ENCODE measurements at places on chromosomes 1 and 21.

- DNase-seq, result no peak
These were observed 87.2 kb upstream of the CNIH3 start for GRCh38 chr1:224528900-224529299.

- DNase-seq, result no peak
These were observed 105.6 kb downstream of the PLPP3 start for GRCh38 chr1:56473582-56474270.

GRCh38 chr1:194209920-194210319 is 1023.5 kb upstream of the B3GALT2 start:
- DNase-seq, result no peak

GRCh38 chr1:3015269-3015635 is 6.0 kb upstream of the ACTRT2 start:
- DNase-seq, result no peak

- no peak for DNase-seq
These were observed 172.7 kb downstream of the CRB1 start for GRCh38 chr1:197440715-197441114.

GRCh38 chr1:160837558-160838205 is 25.0 kb downstream of the CD244 start:
- no peak for DNase-seq

DNA sequence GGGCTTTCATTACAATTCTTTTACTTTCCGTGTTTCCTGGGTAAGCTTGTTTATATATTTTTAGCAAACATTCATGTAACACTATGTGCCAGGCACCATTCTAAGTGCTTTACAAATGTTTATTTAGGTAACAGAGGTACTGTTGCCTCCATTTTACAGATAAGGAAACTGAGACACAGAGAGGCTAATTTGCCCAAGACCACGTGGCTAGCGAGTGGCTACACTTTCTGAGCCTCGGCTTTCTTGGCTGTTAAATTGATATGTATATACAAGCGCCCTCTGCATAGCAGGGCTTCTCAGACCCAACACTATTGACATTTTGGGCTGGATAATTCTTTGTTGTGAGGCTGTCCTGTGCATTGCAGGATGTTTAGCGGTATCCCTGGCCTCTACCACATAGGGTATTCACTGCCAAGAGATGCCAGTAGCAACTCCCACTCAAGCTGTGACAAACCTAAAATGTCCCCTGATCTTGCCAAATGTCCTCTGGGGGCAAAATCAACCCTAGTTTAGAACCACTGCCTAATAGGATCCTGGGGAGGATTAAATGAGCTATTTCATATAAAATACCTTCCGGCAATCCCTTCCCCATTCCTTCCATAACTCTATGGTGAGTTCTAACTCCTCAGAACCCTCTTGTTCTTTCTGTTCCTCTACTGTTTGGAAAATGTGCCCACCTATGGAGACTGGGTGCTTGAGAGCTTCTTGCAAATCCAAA is 17.2 kb upstream of the ID3 start:
- no peak for DNase-seq

DNA sequence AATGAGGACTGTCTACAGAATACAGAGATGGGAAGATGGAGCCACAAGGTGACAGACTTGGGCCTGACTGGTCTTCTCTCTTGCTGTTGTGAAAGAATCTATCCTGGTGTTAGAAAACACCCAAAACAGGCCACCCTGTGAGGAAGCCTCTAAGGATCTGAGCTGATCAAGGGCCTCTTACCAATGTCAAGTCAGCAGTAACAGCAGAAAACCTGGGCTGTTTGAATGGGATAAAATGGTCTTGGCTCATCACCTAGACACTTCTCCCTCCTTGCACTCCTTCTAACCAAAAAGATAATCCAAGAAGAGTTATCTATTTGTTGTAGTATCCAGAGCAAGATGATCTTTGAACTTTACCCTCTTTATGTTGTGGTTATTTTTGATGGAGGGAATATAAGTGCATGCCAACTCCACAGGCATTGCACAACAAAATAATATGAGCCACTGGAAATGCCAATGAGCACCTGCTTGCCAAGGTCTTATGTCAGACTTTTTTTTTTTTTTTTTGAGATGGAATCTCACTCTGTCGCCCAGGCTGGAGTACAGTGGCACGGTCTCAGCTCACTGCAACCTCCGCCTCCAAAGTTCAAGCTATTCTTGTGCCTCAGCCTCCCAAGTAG is 32.8 kb upstream of the ZNF281 start:
- no peak for DNase-seq

DNA sequence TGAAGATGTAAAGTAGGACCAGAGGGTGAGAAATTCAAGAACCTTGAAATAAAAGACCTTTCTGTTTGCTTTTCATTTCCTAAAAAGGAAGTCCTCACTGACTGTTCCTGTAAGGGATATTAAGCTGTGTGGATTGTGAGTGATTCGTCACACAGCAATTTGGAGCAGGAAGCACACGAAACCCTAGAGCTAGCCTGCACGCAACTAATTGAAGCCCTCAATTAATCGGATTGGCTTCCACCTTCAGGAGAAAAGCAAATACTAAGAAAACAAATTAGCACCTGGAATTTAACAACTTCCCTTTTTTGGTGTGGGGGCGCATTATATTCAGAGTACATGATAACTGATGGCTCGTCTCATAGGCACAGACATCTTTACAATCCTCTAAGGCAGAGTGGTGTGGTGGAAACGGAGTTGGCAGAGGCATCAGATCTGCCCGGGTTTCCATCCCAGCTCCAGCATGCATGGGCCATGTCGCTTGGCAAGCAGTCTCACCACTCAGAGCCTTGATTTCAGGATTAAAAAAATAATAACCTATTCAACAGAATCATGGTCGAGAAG is 95.2 kb downstream of the KCNJ15 start:
- DNase-seq, result peak; percentile 46

DNA sequence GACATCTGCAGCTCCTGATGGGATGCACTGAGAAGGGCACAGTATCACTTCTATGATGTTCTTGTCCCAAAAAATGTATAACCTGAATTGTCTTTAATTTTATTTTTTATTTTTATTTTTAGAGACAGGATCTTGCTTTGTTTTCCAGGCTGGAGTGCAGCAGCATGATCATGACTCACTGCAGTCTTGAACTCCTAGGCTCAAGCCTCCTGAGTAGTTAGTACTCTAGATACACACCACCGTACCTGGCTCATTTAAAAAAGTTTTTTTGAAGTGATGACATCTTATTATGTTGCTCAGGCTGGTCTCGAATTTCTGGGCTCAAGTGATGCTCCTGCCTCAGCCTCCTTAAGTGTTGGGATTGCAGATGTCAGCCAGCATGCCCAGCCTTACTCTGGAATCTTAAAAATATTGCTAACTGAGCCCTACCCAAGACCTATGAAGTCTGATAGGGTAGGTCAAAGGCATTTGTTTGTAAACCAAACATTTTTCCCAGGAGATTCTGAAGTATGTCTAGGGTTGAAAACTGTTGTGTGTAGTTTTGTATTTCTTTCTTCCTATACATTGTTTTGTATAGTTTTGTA is 68.9 kb downstream of the ATF6 start:
- DNase-seq, result no peak

DNA sequence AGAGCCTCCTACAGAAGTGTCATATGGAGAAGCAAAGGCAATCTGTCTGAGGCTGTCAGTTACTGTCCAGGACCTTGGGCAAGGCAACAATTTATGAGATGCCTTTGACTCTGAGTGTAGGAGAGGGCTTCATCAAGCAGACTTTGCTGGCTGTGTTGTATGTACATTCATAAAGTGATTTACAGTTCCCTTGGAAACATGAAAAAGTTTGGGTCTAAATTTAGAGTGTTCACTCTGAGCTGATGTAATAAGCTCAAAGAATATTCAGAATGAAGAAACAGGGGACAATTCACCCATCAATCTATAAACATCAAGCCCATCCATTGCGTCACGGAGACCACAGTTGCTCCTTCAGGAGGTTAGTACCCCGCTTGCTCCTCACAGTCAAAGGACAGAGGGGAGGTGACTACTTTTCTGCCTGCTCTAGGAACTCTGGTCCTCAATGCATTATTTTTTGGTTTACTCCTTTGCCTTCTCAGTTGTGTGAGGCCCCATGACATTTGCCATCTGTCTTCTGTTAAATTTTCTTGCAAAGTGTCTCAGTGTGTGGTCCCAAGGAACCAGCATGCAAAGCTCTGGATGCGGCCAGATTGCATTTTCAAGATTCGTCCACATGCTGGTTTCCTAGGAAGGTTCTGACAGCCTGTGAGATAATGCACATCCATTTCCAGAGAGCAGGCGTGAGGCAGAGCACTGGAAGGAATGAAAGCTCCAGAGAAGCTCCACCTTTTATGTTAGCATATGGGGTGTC is 241.1 kb upstream of the KIAA0040 start:
- DNase-seq, result no peak

- DNase-seq, result no peak
These were observed 1.2 kb downstream of the ADAMTSL4 start for GRCh38 chr1:150550222-150551050.

- no peak for DNase-seq
These were observed 87.3 kb downstream of the HSF2BP start for GRCh38 chr21:43571976-43572375.

- peak; percentile 15 for DNase-seq
These were observed 11.9 kb upstream of the CLDN8 start for GRCh38 chr21:30227633-30228404.

- DNase-seq, result no peak
These were observed 52.0 kb downstream of the RUNX3 start for GRCh38 chr1:24878045-24878444.

GRCh38 chr1:216812966-216813365 is 89.7 kb upstream of the ESRRG start:
- no peak for DNase-seq

DNA sequence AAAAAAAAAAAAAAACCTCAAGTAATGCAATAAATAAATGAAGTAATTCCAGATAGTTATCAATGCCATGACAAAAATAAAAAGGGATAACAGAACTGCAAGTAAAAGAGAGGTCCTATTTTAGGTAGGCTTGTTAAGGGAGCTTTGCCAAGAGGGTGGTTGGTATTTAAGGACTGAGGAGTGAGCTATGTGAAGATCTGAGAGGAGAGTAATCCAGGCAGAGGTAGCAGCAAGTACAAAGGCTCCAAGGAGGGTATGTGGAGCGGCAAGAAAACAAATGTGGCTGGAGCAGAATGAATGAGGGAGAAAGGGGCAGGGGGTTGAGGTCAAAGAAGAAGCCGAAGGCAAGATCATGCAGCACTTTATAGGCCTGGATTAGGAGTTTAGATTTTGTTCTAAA is 59.9 kb upstream of the CDC42BPA start:
- no peak for DNase-seq

GRCh38 chr1:182351790-182352364 is 39.7 kb downstream of the GLUL start:
- no peak for DNase-seq

GRCh38 chr1:199667089-199667488 is 360.4 kb upstream of the NR5A2 start:
- no peak for DNase-seq

DNA sequence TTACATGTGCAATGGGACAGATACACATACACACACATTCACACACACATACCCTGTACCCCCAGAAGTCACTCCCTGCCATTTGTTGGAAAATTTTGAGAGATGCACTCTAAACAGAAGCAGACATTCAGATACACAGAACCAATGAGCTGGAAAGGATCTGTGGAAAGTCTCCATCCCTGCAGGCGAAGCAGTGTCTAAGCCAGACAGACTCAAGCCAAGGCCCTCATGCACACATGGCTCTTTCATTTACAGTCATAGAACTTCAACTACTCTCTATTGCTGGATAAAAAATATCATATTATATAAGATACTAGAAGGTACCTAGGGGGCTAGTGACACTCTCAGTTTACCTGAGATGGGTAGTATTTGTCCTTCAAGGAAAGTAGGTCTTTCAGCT is 7.3 kb upstream of the SEC16B start:
- no peak for DNase-seq

DNA sequence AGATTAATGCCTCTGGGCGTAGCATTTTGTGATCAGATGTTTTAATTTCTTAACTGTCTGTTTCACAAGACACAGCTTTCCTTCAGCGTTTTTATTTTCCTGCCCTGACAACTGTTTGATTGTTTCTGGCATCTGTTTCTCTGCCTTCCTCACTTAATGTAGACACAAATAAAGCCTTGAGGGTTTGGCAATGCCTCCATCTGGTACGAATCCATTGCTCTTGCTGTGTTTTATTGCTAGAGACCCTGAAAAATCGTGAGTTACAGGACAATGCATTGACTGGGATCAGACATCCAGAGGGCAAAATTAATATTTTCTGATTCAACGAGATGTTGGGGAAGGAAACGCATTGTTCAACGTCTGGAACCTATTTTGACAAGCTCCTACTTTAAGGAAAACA is 363.5 kb downstream of the MRPL39 start:
- DNase-seq, result no peak

DNA sequence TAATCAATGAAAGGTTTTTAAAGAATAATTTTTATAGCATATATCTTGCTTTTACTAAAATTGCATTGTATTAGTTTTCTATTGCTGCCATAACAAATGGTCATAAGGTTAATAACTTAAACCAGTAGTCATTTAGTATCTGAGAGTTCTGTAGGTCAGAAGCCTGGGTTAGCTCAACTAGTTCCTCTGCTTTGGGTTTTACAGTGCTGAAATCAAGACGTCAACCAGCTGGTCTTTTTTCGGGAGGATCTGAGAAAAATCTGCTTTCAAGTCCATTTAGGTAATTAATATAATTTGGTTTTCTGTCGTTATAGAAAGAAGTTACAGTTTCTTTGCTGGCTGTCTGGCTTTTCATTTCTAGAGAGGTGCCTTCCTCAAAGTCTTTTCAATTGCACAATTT is 577.7 kb downstream of the MRPL39 start:
- DNase-seq, result no peak

- no peak for DNase-seq
These were observed 46.0 kb upstream of the JUN start for GRCh38 chr1:58829866-58830265.

GRCh38 chr1:41268154-41268770 is 26.2 kb upstream of the SCMH1 start:
- DNase-seq, result peak; percentile 9

DNA sequence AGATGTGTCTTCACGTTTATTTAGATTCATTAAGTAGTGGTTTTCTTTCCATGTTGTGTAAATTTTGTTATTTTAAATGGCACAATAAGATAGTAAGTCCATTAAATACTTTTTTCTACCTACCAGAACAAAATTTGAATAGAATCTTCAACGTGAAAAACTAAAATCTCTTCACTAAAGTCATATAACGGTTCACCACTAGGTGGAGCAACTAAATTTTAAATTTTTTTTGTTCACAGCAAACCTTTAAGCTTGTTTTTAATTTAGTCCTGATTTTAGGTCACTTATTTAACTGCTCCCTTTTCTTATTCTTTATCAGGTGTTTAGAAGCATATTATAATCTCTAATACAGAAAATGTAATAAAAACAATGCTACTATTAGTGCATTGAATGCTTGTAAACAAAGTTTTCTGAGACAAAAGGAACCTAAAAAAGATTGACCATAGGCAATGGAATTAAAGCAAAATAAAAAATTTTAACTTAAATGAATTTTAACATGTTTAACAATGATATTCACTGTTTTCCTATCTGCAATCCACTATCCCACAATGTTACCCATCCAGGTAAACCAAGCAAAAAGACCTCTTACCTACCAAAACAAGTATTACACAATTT is 28.3 kb upstream of the PKN2 start:
- peak; percentile 1 for DNase-seq

Measured in BJ (cell line).